Natural killer cell treated with Interleukin-12 subunit alpha and Interleukin-12 subunit beta and Interleukin-15 and Interleukin-18, amount 100 ng/mL, for 72 hours (primary cell): ENCODE measurements at places on chromosomes 7 and 10. TPM values are rescaled to one million over a fixed set of nuclear protein-coding genes. Genes with fewer than 3 reads are reported as not detected.

Gene TRPV6
- total RNA-seq = not detected

- no peak for DNase-seq
Measured at GRCh38 chr7:40802497-40802896, 667.7 kb downstream of the SUGCT start.

Gene CALN1
- total RNA-seq = not detected

Gene BUB3
- 163 TPM for total RNA-seq

- DNase-seq = no peak
Measured at GRCh38 chr7:25014756-25015155, 34.8 kb upstream of the OSBPL3 start.

Gene LRRD1
- total RNA-seq = not detected

DNA sequence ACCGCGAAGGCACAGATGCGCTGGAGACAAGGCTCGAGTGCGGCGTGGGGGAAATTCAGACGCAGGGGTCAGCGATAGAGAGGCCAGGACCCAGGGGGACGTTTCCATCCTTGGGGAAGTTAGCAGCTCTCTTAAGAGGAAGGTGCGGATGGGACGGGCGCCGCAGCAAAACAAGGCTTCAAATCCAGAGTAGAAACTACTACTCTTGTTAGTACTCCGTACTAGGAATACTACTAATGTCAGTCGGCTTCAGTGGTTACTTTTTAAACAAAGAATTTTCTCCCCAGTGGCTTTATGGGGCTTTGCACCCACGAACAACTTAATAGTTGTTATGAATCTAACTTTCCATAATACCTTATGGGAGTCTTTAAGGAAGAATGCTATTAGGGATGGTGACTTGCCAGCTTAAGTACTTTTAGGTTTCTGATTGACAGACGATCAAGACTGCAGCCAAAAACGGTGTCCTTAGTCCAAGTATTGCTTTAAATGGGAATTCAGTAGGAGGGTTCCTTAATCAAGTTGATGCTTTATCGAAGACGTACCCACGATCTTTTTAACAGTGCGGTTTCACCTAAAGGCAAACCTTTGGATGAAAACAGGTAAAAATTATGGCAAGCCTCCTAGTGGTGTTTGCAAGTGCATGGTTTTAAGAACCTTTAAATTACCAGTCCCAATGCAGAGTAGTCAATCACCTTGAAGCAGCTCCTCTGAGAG, 812 bp upstream of the IDE start:
- no peak for DNase-seq

GRCh38 chr7:37366445-37366844, 82.2 kb downstream of the ELMO1 start:
- DNase-seq = no peak

Gene TAF3
- 20.0 TPM for total RNA-seq

- DNase-seq = no peak
Measured at GRCh38 chr7:105011141-105011830, 2.7 kb upstream of the KMT2E start.

DNA sequence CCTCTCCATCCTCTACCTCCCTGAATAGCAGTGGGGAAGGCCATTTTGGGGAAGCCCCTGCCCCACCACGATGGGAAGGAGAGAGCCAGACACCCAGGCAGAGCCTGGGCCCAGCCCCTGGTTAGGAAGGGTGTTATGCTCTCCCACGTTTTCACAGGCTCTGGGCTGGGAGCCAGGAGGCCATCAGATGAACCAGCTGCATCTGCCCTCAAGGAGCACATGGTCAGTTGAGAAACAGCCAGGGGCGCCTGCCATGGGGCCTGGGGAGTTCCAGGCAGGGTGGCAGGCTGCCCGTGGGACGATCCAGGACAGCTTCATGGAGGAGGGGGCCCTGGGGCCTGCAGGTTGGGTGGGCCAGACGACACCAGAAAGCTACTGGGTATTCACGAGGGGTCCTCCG, 47.5 kb downstream of the CAMK2B start:
- peak; percentile 35 for DNase-seq

Gene ST8SIA6
- 0.19 TPM for total RNA-seq

DNA sequence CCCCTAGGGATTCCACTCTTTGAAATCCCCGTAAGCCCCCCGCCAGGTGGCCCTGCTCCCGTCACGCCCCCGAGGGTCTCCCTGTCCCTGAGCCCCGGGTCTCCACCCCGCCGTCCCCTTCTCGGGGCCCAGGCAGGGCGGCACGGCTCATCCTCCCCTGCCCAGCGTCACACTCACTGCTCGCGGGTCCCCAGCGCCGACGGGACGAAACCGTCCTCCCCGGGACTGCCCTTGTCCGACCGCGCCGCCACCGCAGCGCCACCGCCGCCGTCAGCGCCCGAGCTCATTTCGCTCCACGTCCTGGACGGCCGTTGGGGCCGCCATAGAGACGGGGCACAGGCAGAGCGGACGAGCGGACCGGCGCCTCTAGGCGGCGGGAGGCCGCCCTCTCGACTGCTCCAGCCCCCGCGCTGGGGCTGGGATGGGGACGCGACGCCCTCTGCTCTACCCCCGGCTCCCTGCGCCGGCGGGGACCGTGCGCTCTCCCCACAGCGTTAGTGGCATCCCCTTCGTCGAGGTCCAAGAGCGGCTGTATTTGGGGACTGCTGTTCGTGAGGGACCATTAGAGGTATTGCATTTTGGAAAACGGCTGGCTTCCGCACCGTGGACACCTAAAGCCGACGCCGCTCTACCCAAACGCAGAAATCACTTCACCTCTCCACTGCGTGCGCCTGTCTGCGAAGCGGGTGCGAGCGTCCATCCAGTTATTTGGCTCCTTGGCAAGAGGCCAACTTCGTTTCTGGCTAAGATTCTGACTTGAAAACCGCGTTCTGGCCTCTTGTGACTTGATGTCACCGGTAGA, at the start of gene EEF1AKMT2:
Gene EEF1AKMT2 (minus strand): TSS at position 341 of the 802 bp plus-strand sequence. CDS start 54 bp downstream, at position 287.
- DNase-seq = peak; percentile 93

Gene SYT15B
- not detected for total RNA-seq

- no peak for DNase-seq
Measured at GRCh38 chr7:36852931-36853330, 128.6 kb upstream of the AOAH start.

Gene CALCR
- total RNA-seq = not detected

- DNase-seq = no peak
Measured at GRCh38 chr7:90721869-90722431, 125.8 kb downstream of the CDK14 start.

DNA sequence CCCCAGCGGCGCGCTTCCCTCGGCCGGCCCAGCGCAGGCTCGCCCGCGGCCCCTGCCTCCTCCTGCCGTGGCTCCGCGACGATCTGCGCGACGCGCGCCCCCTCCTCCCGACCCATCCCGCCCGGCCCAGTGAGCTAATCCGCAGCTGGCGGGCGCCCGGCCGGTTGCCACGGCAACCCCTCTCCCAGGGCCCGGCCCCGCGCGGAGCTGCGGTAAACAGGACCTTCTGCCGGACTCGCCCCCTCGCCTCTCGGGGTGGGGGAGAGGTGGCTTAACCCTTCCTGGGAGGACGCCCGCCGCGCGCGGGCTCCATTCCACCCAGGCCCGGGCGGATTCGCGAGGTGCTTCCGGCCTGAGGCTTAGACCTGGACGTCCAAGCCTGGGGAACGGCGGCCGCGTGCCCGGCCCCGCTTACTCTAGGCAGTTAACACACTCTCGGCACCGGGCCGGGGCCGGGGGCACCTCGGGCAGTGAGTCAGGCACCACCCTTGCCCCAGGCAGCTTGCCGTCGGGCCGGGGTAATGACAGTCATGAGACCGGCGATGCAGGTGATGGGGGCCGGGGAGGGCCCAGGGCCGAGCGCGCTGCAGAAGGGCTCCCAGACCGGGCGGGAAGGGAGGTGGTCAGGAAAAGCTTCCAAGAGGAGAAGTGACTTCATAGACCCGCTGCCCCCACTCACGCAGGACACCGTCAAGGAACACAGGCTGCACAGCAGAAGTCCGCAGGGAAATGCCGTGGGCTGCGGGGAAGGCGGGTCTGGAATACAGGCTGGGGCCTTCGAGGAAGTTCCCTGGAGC, at the start of gene DENND2A:
Gene DENND2A (minus strand): TSS at position 87 of the 797 bp plus-strand sequence. CDS start 38,416 bp downstream, outside the sequence.
- DNase-seq = no peak

GRCh38 chr7:2214636-2215035, 18.1 kb downstream of the MAD1L1 start:
- no peak for DNase-seq

GRCh38 chr7:6448943-6449543, 1.3 kb upstream of the DAGLB start:
- DNase-seq = no peak

GRCh38 chr7:87875151-87876039, 765 bp downstream of the SLC25A40 start:
- DNase-seq = peak; percentile 62

DNA sequence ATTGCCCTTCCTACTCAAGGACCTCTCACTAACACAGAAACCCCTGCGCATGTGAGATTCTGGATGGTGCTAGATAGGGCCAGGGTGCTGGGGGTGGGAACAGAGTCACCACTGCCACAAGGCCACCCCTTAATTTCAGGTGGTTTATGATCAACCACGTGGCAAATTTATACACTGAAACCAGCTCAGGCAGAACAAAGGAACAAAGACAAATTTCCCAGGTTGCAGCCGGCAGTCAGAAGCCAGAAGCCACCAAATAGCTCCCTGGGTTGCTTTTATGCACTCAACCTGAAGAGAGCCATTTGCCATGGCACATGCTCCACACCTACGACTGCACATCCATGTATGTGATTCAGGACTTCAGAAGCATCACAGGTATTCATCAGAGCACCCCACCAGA, 2.5 kb downstream of the VOPP1 start:
- DNase-seq = peak; percentile 70

Gene CAMK1D
- 16.3 TPM for total RNA-seq

DNA sequence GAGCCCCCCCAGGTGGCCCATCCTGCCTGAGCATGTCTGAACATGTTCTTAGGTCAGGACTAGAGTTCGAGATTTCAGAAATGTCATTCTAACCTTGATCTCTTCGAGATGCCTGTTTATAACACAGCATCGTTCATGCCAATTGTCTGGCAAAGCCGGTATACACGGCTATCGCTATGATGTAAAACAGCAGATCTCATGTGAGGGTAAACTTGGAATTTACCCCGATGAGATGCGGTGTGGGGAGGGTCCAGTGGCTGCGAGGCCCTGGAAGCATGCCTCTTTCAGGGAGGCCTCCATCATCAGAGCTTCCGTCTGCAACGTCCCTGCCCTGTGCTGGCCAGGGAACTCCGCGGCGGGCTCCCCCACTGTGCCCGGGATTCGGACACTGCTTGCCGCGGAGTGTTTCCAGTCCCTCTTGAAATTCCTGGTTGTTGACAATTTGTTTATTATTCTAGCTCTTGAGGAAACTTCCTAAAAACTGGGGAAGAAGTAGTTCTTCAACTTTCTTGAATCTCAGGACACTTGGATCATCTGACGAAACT, 168.6 kb upstream of the RHEB start:
- DNase-seq = no peak

DNA sequence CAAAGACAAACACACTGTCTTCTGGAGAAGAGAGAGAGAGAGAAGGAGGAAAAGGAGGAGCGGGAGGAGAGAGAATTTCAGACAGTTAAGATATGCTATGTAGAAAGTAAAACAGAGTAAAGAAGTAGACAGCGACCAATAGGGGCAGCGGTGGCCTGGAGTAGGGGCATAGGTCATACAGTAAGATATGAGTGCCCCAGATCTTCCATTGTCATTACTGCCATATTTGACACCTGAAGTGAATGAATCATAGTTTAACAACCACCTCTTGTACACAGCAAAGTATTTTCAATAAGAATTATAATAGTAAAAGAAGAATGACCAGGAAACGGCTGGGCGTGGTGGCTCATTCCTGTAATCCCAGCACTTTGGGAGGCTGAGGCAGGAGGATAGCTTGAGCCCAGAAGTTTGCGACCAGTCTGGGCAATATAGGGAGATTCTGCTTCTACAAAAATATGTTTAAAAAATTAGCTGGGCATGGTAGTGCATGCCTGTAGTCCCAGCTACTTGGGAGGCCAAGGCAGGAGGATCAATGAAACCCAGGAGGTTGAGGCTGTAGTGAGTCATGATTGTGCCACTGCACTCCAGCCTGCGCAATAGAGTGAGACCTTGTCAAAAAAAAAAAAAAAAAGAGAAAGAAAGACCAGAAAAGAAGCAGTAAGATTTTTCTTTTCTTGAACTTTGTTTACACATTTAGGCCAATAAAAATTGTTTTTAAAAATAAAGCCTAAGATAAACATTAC, 77.0 kb upstream of the GPR158 start:
- DNase-seq = no peak

DNA sequence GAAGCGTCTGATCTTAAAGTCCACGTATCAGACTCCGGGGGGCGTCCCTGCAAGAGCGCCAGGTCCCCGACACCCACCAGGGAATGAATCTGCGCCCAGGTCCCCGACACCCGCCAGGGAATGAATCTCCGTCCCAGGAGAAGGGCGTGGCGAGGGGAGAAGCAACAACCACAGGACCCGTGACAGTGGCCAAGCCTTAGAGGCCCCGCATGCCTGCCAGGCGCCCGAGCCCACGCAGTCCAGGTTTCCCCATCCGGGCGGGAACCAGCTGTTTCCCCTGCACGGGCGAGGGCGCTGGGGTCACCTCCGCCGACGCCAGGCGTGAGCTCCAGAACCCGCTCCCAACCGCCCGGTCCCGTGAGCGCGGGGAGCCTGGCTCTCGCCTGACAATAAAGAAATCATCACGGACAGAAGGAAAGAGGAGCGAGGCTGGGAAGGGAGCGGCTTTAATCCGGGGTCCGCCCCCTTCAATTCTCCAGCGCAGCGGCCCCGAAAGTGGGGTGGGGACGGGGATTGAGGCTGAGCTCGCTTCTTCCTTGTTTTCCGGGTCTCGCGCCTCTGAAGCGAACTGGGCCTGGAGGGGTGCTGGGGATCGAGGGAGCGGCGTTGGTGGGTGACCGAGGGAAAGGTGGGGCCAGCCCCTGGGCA, 29.0 kb upstream of the BMS1 start:
- DNase-seq = no peak

Gene TRIM73
- 2.1 TPM for total RNA-seq

GRCh38 chr7:36549029-36549428, 159.4 kb downstream of the ANLN start:
- no peak for DNase-seq

Gene LIPF
- not detected for total RNA-seq

- no peak for DNase-seq
Measured at GRCh38 chr10:109875151-109875568, 48.2 kb downstream of the XPNPEP1 start.

DNA sequence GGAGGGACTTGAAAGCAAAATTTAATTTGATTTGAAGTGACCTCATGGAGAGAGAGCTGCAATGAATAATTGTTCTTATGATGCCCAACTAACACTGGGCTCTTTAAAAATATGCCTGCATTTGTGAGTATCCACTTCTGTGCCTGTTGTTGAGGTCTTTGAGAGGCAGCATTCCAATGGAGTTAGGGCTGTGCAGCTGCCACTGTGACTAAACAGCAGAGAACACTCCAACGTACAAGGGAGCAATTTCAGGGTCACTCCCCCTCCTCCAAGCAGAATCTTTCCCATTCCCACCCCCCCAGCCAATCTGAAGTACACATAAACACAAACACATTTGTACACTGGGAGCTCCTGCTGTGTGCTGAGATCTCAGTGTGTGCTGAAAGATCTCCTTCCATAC, 28.0 kb upstream of the GSAP start:
- no peak for DNase-seq
